Choroid plexus epithelial cell (primary cell): ENCODE measurements at places on chromosomes 2 and 18.

DNA sequence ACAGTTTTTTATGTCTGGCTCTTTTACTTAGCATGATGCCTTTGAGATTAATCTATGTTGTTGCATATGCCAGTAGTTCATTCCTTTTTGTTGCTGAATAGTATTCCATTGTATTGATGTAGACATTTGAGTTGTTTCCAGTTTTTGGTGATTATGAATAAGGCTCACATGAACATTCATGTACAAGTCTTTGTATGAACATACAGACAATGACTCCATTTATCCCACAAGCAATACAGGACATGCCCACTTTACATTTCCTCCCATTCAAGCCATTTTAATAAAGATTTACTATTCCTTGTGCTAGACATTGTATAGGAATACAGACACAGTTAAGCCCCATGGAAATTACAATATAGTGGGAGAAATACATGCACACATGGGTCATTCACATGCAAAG lies 118.0 kb downstream of the TRIM43 start:
- no peak for DNase-seq

- DNase-seq = peak; percentile 67
These were observed 208.7 kb upstream of the RASGRP3 start for GRCh38 chr2:33267756-33268155.

- DNase-seq = peak; percentile 8
These were observed 168.5 kb downstream of the DPP4 start for GRCh38 chr2:161905389-161906046.

DNA sequence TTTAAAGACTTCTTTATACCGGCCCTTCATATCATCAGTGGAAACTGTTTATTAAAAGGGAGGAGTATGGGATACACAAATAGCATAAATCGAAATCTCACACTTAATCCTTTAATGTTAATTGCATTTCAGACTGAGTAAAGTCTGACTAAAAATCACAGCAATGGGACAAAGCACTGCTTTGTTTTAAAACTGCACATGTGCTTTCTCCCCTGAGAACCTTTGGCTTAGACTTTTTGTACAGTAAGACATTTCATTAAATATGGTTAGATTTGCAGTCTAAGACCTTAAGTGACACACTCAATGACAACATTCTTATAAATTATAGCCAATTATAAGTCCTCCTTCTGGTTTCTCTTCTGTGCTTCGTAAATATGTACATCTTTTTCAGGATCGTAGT lies 12.5 kb downstream of the METTL21A start:
- DNase-seq = no peak

GRCh38 chr2:189631849-189632248 lies 29.4 kb upstream of the ASNSD1 start:
- no peak for DNase-seq

- no peak for DNase-seq
These were observed 3.0 kb downstream of the ADRA2B start for GRCh38 chr2:96113367-96113677.

- no peak for DNase-seq
These were observed 44.5 kb downstream of the MYT1L start for GRCh38 chr2:2286592-2286991.

GRCh38 chr18:449374-449773 lies 51.1 kb downstream of the COLEC12 start:
- DNase-seq = peak; percentile 55

GRCh38 chr2:225366731-225367130 lies 32.8 kb upstream of the NYAP2 start:
- peak; percentile 50 for DNase-seq

- no peak for DNase-seq
These were observed 133.2 kb upstream of the TMEM18 start for GRCh38 chr2:810397-810796.

DNA sequence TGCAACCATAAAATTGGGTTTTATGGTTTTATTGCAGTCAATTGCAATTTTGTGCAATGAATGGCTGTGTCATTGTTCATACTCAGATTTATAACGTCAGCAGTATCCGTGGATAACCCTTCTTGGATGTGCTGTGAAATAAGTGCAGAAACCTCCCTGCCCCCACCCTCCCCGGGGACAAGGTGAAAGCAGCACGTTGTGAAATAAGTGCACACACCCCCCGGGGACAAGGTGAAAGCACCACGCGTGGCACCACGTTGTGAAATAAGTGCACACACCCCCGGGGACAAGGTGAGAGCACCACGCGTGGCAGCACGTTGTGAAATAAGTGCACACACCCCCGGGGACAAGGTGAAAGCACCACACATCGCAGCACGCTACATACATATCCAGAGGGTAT lies 93.6 kb upstream of the NFATC1 start:
- DNase-seq = no peak

DNA sequence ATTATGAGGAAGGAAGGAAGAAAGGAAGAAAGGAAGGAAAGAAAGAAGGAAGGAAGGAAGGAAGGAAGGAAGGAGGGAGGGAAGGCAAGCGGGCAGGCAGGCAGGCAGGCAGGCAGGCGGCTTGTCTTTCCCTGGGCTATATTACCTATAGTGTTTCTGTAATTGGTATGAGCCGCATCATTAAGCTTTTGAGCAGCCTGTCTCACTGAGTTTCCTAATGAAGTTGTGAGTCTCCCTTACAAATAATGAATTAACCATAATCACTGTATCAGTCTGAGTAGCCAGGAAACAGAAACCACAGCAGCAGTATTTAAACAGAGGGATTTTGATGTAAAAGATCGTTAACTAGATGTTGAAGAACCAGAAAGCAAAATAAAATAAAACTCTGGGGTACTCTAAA lies 11.8 kb upstream of the SULT1C3 start:
- no peak for DNase-seq

GRCh38 chr2:150376553-150377335 lies 110.7 kb downstream of the RND3 start:
- peak; percentile 92 for DNase-seq

- DNase-seq = no peak
These were observed 1.3 kb upstream of the ZNF512 start for GRCh38 chr2:27581417-27582128.

GRCh38 chr18:13328213-13328612 lies 109.7 kb downstream of the LDLRAD4 start:
- DNase-seq = no peak

GRCh38 chr2:239146011-239146641 lies 254.7 kb downstream of the HDAC4 start:
- no peak for DNase-seq

DNA sequence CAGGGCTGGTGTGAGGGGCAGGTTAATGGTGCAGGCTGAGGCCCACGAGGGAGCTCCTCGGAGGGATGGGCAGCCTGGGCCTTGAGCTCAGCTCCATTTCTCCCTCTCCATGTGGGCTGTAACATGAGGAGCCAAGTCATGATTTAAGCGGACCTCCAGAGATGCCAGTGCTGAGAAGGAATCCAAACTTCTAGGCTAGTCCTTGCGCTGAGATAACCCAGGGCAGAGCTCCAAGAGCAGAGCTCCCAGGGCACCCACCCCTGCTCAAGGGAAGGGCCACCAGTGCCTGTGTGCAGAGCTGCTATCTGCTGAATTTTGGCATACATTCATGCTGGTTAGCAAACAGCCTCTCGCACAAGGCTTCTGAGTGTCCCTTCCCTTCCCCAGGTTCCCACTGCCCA lies 95.1 kb downstream of the MRO start:
- no peak for DNase-seq

DNA sequence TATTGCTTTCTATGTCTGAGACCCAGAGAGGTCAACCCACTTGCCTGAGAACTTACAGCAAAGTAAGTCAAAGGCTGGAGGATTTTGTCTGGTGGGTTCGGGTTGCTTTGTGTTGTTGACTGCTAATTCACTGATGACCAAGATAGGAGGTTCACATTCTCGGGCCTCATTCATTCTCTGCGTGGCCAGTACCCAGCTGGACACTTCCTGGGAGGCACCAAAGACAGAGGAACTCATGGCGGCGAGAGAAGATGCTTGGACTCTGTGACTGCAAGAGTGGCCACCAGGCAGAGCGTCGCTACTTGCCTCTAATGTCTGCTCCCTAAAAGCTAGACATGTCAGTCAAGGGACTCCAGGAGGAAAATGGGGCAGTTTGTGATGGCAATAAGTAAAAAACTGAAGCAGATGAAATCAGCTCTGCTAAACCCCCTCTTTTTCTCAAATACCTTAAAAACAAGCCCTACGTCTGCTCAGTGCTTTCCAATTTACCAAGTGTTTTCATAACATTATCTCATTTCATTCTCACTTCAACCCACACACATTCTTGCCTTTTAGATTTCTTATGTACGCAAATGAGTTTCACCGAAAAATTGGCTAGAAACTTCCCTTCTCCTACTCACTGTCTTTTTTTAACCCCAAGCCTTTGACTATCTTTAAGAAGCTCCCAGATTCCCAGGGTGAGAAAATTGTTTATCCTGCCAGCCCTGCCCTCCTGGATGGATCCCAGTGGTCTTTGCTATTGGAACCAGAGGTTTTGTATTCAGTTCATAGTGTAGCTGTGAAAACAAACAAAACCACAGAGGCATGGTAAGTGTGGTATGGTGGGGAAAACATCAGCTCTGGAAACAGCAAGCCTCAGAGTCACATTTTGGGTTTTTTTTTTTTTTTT lies 4.9 kb upstream of the LBH start:
- DNase-seq = peak; percentile 67

DNA sequence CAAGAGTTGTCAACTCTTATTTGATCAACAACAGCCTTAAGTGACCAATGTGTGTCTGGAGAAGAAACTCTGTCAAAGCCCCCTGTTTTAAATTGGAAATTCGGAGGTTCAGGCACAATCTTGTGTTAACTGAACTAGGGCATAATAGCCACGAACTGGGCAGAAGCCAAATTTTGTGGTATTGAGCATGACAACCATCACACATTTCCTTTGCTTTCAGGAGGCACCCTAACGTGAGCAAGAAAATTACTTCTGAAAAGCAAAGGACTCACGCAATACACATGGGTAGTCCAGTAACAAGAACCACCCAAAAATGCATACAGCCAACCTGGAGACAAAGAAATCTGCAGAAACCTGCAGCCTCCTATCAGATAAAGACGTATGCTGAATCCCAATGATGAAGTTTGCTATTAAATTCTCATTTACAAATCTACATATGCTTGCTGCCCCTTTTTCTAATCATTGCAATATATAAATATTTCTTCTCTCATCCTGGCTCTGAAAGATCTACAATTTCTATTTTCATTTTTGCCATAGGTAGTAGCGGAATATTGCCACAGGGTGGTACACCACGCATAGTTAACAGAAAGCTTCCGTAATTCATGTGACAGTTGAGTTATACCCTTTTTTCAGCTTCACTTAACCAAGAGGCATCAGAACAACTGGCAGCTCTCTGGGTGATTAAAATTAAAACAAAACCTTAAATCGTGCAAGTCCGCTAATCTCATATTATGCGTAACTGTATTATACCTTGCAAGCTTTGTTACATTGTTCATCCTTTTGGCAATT lies 495.8 kb downstream of the NRXN1 start:
- DNase-seq = peak; percentile 63

DNA sequence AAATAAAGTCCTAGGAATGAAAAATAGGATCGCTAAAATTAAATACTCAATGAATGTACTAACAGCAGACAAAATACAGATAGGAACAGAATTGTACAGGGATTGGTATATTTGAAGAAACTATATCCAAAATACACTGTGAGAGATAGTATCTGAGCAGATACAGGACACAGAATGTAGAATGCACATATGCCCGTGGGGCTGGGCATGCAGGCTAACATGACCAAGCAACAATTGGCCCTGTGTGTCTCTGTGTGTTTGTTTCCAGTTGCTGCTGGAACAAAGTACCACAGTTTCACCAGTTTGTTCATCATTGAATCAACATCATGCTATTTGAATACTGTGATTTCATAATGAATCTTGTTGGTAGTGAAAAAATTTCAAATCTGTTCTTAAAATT lies 127.6 kb downstream of the PMAIP1 start:
- no peak for DNase-seq
